Fibroblast of skin of left quadriceps (primary cell): ENCODE measurements at places on chromosomes 12 and 14.

DNA sequence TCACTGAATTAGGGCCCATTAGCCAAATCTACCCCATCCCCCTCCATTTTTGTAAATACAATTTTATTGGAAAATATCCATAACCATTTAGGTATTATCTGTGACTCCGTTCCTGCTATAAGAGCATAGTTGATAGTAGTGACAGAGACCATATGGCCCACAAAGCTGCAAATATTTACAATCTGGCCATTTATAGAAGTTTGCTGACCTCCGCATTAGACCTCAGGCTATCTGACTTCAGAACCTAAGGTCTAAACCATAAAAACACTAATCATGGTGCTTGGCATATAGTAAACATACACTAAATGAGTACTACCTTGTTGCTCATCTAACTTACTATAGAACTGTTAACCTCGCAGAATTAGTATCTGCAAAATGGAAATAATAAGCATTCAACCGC is 124.8 kb downstream of the NPAS3 start:
- no peak for DNase-seq

GRCh38 chr12:89943463-89943862 is 234.8 kb upstream of the ATP2B1 start:
- DNase-seq, result no peak

DNA sequence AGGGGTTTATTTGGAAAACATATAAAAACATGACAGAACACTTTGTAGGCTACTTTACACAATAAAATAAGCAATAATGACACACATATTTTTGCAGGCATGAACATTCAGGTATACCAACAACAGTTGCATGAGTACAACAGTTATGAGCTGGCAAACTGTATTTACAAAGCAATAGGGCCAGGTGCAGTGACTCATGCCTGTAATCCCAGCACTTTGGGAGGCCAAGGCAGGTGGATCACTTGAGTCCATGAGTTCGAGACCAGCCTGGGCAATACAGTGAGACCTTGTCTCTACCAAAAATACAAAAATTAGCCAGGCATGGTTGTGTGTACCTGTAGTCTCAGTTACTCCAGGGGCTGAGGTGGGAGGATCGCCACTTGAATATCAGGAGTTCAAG is 101.1 kb downstream of the BMP4 start:
- DNase-seq, result no peak

DNA sequence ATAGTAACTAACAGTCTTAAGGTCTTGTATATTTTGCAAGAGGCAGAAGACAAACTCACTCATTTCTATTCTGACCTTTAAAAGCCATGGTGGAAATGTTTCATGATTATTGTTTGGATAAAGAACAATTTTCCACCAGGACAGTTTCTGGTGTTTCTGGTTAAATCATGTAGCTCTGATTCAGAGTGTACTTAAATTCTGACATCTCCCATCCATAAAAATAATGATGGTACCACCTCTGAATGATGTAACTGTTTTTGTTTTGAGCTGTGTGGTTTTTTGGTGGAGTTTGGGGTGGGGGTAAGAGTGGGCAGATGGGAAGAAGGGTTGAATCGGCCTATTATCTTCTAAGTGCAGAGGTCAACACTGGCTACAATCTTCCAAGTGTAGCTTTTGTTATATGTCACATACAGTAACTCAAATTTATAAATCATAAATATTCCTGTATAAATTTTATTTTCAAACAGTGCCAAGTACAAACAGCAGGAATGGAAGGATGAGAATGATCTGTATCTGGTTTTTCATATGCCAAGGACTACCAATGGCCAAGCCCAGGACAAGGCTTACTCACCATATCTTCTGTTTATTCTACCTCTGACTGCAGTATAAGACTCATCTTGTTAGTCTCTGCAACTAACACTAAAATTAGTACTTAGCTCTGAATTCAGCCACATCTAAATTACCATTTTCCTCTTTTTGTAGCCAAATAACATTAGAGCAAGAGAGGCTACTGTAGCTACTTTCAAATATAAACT is 108.7 kb downstream of the BCAT1 start:
- no peak for DNase-seq

GRCh38 chr12:122669397-122670070 is 33.6 kb downstream of the HCAR2 start:
- DNase-seq, result no peak

DNA sequence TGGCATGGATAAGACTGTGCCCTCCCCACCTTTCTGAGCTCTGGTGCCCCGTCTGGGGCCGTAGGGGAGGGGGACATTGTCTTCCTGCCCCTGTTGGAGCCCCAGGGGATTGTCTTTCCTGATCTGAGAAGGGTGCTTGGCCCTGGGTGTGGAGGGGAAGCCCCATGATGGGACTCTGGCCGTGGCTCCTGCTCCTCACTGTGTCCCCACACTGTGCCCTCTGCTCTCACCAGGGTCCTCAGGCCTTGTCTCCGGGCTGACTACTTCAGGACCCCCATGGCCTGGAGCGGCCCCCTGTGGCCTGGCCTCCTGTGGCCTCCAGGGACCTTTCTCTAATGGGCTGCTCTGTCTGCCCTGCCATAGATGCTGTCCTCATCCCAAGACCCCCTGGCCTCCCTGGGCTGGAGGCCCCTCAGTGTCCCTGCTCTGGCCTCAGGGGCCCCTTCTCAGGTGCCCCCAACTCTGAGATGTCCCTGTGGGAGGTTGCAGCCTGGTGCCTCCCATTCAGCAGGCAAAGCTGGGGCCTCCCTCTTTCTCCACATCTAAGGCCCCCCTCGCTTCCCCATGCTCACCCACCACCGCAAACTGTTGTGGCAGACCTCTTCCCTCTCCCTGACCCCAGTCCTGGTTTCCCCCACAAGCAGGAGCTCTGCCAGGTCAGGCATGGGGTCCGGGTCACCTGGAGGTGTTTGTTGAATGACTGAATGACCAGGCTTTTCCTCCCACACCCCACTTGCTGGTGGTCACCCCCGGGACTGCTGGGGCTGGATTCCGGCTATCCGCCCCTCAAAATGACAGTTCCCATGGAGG is 4.0 kb downstream of the KIF26A start:
- DNase-seq, result no peak

DNA sequence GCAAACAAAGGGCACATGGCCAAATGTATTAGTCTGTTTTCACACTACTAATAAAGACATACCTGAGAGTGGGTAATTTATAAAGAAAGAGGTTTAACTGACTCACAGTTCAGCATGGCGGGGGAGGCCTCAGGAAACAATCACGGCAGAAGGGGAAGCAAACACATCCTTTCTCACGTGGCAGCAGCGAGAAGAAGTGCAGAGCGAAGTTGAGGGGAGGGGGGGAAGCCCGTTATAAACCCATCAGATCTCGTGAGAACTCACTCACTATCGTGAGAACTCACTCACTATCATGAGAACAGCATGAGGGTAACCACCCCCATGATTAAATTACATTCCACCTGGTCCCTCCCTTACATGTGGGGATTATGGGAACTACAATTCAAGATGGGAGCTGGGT is 66.1 kb downstream of the ST8SIA1 start:
- DNase-seq, result no peak

- DNase-seq, result no peak
Measured at GRCh38 chr12:30792648-30793499, 38.1 kb upstream of the CAPRIN2 start.

- DNase-seq, result peak; percentile 45
Measured at GRCh38 chr12:8108808-8109398, 14.5 kb upstream of the CLEC4A start.

GRCh38 chr14:53325176-53325806 is 172.2 kb upstream of the DDHD1 start:
- DNase-seq, result no peak
